Stimulated activated CD8-positive, alpha-beta memory T cell treated with anti-CD3 and anti-CD28 coated beads, Interleukin-4, amount 100 ng/mL, for 4 hours (primary cell): ENCODE measurements at places on chromosomes 6 and 20.

DNA sequence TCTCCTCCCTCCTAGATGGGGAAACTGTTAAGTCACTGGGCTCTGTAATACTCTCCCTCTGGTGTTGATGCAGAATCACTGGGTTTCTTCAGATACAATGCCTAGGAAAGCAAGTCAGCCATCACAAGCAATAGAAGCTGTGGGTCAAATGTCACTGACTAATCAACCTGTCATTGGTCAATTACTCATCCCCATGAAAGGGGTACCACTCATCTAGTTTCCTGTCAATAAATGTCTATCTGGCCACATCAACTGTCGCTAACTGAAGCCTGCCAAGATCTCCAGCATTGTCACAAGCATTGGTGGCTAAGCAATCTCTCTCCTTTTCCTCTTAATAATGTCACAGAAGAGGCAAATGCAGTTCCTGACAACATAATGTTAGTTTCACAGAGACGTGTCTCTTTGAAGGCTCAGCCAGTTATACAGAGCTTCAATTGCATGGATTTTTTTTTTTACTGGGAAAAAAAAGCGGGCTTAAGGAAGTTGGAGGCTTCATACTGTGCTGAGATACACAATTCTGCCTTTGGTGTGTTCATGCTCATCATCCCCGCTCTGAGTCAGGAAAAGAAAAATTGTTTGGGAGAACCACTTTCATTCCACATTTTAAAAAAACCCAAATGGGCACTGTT is 355.9 kb downstream of the BTBD9 start:
- DNase-seq, result no peak

GRCh38 chr20:59378396-59378795 is 78.0 kb downstream of the EDN3 start:
- DNase-seq, result no peak

DNA sequence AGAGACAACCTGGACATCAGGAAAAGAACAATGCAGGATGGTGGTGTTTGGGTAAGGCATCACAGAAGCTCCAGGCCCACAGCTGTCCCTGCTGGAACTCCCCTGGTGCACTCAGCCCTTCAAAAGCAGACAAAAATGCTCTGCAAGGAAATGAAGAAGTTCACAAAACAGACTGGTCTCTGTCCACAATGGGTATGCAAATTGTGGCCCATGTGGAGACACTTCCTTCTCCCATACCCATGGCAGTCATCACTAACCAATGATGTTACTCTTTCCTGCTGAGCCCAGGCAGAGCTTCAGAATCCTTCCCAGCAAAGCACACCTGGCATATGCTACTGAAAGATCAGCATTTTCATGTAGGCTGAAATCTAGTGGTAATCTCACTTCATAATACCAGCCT is 42.6 kb upstream of the PXDC1 start:
- no peak for DNase-seq

GRCh38 chr6:135261872-135262725 is 81.0 kb downstream of the MYB start:
- DNase-seq, result no peak

DNA sequence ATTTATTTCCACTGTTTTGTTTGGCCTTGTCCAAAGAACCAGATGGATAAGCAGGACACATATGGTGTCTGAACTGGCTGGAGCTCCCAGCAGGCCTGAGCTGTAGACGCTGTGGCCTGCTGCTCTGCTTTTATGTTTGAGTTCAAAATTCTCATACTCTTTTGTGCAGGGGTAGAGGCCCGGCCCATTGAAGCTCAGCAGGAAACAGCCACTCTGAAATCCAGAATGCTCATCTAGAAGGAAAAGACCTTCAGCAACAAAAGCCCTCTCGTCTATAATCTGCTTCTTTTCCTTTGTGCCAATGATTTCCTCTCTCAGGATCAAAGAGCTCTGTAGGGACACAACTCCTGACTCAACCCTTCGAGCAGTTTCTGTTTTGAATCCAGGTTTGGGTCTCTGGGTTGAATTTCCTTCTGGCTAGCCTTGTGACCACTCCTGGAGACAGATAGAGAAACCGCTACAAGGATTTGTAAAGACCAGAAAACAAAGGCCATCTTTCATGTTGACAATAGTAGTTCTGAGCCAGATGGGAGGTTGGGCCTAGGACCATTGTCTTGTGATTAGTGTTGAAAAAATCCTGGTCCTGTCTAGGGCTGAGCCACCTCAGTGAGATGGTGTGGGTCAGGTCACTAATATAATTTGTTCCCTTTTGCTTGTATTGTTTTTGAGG is 446.7 kb downstream of the BCKDHB start:
- no peak for DNase-seq

DNA sequence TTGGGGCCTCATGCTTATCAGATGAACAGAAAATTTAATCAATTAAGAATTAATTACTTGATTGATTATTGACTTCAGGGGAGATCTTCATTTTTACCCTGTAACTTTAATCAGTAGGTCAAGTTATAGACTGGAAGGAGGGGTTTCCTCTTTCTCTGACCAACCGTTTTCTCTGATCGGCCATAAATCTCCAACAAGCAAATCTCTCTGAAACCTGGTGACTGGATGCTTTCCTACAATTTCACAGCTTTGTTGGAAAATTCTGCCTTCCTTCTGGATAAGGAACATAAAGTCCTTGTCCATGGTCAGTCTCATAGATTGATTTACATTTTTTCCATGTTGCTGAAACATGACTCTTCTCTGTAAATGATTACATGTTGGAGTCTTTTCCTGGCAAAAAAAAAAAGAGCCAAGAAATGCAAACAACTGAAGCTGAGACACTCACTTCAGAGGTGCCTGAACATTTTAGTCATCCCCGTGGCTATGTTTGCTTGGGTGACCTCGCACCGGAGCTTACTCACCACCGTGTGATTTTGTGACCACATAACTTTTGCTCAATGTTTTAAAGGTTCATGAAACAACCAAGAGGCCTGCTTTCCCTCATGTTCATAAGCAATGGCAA is 31.0 kb downstream of the IRF4 start:
- DNase-seq, result peak; percentile 40

- DNase-seq, result no peak
These were observed 116.2 kb downstream of the MAP3K5 start for GRCh38 chr6:136676075-136676474.
